ENCODE measurements at places on chromosomes 16 and 17.

DNA sequence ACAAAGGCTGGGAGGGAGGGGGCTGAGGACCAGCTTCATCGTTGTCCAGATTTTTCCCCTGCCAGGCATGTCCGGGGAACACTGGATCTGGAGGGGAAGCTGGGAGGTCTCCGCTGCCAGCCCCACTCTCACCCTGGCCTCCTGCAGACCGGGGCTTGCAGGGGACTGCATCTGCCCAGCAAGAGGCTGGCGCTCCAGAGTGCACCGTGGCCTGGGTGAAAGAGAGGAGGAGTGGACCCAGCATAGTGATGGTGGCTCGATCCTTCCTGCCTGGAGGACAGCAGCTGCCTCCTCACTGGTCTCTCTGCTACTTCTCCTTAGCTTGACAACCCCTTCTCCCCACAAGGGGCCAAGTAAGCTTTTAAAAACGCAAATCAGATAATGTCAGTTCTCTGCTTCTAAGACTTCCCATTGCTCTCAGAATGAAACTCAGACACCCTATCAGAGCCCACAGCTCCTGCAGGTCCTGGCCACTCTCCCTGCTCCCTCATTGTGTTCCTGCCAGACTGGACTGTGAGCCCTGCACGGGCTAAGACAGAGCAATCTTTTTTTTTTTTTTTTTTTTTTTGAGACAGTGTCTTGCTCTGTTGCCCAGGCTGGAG is 15.0 kb downstream of the CPNE2 start:
- DNase-seq = no peak

GRCh38 chr17:82240506-82241182 is 11.8 kb downstream of the SLC16A3 start:
- no peak for DNase-seq

DNA sequence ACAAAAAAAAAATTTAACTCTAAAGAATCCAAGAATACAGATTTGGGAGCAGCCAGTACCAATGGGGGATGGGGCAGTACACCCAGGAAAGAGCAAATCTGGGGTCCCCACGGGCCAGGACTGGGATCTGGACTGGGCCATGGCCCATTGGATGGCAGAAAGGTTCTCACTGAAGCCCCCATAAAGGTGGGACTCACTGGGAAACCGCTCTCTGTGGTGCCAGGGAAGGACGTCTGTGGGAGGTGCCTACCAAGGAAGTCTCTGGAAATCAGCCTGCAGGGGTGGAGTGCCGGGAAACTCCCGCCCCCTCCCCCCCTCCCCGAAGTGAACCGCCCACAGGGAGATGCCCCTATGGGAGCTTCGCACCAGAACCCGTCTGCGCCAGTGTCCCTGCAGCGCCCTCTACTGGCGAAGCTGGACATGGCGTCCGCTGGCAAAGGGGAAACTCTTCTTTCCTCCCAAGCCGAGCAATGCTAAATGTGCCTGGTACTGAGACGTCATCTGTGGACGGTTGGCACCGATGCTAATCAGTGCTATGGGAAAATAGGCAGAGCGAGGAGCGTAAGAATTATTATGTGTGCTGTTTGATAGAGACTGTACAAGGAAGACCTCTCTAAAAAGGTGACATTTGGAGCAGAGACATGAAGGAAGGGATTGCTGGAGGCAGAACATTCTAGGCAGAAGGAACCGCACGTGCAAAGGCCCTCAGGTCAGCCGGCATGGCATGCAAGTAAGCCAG is 671.1 kb downstream of the WWOX start:
- DNase-seq = peak; percentile 56

DNA sequence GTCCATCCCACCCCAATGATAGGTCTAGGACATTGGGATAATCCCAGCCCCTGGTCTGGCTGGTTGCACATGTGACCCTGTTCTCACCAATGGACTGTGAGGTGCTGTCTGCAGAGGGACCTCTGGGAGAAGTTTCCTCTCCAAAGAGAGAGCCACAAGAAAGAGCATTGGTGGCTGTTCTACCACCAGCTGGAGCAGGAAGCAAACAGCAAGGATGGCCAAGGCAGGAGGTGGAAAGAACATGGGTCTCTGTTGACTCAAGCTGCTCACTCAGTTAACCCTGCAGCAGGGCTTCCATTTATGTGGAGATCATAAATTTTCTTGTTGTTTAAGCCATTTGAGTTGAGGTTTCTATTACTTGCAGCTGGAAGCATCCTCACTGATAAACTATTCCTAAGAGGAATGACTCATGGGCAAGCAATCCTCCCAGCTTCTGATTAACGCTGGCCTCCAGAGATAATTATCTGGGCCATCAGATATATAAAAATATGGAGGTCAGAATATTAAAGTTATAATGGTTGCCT is 52.6 kb downstream of the CYB5B start:
- peak; percentile 90 for DNase-seq

DNA sequence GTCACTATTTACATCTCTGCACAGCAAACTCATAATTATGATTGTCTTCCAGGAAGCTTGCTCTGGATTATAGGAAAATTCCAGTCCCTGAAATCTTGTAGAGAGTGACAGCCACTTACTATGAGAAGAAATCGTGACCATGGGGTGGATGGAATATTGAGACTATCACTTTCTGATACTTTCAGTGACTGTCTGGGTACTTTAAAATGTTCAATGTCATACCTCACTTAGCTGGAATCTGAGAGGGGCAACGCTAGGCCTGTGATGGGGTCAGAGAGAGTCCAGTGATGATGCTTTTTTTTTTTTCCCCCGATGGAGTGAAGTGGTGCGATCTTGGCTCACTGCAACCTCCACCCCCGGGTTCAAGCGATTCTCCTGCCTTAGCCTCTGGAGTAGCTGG is 32.2 kb upstream of the RGS9 start:
- no peak for DNase-seq

DNA sequence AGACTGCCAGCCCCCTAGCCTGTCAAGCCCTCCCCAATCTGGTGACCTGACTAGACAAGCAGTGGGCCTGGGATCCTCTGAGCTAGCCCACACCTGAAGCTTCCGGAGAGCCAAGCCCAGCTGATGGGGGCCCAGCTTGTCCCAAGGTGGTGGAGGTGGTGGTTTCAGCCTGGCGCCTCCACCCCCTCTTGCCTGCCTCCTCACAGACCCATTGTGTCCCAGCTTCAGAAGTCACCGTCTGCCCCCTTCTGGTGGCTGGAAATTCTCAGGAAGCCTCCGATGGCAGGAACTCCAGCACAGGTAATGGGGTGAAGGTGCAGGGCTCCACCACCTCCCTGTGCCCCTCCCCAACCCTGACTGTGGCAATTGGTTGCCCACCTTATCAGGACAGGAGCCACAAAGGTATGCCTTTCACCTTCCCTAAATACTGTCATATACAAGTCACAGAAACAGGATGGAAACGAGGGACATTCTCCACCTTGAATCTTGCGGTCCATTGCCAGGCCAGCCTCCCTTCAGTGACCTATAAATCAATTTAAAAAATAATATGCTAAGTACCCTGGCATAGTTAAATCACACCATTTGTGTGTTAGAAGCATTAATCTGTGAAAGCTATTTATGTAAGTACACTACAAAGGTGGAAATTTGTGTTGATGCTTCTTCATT is 66.0 kb upstream of the ZNF423 start:
- peak; percentile 55 for DNase-seq

DNA sequence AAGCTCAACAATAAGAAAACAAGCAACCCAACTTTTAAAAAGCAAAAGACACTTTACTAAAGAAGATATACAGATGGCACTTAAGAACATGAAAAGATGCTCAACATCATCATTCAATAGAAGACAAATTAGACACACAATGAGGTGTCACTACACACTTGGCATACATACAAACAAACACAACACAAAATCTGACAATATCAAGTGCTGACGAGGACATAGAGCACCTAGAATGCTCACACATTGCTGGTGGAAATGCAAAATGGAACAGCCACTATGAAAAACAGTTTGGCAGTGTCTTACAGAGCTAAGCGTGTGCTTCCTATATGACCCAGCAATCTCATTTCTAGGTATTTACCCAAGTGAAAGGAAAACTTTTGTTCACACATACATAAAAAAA is 18.9 kb downstream of the RPRML start:
- no peak for DNase-seq

DNA sequence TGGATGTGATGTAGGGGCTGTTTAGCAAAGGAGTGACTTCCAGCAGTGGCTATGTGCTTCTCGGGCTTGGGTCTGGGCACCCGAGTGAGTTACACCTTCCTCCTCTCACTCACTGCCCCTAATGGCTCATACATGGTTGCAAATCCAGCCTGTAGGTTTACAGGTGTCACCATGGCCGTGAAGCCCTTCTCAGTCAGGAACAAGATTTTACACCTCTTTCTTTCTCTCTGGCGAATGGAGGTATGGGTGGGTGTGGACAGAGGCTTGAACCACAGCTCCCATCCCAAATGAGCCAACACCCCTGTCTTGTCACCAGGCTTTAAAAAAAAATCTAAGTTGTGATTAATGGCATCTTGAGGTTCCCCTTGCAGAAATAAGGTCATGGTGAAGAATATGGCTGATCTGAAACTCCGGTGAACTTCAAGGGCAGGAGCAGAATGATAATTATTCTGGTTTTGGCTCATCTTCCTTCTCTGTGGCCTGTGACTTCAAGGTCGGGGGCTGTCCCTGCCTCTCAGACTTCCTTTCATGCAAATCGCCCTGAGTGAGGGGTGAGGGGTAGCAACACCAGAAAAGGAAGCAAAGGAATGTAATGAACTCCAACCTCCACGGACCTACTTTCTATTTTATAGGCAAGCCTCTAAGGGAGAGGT is 331.2 kb downstream of the MAF start:
- DNase-seq = no peak

- DNase-seq = no peak
Measured at GRCh38 chr17:28112606-28113005, 70.1 kb downstream of the NLK start.

- peak; percentile 36 for DNase-seq
Measured at GRCh38 chr17:8846768-8847211, 20.7 kb downstream of the PIK3R6 start.

DNA sequence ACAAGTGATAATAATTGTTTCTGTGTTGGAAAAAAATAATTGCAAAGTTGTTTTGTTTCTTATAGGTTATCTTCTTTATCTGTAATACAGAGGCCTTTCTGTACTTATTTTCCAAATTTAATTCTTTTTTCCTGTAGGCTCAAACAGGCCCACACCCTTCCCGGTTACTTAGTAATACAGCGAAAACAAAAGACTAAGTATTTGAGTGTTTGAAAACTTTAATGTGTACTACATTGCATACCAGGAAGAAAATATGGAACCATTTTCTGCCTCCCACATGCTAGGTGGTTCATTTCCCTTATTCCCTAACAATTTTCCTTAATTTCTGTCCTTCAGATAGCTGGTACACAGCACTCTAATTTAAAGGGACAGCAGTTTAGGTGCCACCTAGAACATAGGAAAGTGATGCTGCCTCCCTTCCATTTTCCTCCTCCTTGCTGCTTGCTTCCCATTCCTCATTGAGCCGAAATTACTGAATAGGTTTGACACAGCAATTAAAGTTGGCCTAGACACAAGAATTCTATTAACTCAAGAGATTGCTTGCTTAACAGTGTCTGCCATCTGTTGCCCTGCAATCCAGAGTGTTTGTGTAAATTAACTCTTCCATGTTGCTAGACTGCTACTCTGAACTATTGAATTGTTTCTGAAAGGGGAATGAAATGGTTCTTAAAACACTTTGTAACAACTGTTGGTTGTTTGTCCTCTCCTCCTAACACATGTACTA is 24.2 kb downstream of the CYB5B start:
- DNase-seq = no peak

- no peak for DNase-seq
Measured at GRCh38 chr17:31211352-31212012, 85.6 kb downstream of the OMG start.

- DNase-seq = no peak
Measured at GRCh38 chr17:66775881-66776400, 59.0 kb upstream of the CACNG5 start.

DNA sequence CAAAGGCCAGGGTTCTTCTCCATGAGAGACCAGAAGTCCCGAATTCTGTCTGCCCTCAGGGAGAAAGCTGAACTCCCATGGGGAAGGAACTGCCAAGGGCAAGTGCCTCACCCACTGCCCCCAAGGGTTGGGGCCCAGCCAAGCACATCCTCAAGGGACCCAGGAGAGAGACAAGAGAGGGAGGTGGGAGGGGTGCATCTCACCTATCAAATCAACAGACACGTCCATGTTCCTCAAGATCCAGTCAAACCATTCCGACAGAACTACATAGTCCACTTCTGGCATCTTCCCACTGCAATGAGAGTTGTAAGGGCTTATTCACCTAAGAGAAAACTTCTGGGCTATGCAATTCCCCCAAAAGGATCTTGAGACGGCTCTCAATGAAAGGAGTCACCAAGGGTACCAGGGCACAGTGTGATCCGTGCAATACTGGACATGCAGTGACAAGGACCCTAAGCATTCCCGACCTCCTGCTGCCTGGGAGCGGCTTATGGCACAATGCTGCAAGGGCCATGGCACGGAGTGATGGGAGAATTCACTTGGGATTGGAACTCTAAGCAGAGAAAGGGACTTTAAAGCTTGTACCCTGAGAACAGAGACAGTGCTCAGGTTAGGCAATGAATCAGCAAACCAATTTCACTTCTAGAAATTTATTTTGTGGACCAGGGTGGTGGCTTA is 32.2 kb downstream of the TK2 start:
- DNase-seq = no peak

DNA sequence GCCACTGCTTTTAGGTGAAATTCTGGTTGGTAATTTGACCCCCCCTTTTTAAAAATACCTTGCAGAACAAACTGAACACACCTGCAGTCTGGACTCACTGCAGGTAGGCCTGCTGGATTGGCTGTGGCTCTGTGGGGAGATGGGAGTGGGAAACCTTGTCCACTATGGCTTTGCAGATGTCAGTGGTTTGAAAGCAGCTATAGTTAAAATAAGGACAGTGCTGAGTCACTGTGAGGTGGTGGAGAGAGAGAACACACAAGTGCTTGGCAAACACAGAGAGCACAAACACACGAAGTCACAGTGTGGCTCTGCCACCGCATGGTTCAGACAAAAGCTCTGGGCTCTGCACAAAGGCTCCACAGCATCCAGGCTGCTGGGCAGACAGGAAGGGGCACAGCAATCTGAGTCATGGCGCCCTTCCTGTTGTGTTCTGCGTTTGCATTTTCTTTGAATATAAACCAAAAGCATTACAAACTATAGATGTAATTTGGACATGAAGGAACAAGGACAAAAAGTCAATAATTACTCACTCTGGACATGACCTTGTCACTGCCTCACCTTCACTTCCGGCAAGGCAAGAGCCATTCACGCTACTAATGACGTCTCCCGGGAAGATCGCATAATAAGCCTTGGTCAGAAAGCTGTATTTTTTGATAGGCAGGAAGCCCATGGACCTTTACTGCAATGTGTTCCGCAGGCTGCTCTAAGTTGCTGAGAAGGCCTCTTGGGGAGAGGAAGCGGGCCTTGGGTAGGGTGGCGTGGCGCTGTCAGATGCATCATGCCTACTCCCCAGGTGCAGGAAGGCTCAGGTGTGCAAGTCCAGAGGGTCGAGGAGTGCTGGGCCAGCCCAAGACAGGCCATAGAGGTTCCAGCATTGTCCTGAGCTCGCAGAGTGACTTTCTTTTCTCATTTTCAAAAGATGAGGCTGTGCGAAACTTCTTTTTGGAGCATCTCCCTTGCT is 60.1 kb upstream of the MED9 start:
- DNase-seq = peak; percentile 67

Data from kidney tubule cell (primary cell).